ENCODE measurements at places on chromosomes 6 and 20.

DNA sequence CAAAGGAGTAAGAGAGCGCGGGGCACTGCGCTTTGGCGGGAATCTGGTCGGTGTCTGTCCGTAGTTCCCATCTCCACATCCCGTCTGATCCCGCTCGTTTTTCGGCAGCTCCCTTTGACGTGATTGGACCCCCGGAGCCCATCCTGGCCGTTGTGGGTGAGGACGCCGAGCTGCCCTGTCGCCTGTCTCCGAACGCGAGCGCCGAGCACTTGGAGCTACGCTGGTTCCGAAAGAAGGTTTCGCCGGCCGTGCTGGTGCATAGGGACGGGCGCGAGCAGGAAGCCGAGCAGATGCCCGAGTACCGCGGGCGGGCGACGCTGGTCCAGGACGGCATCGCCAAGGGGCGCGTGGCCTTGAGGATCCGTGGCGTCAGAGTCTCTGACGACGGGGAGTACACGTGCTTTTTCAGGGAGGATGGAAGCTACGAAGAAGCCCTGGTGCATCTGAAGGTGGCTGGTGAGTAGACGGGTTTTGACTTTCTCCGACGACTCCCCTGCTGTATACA lies 1.4 kb downstream of the BTN1A1 start:
- DNase-seq: peak; percentile 34

DNA sequence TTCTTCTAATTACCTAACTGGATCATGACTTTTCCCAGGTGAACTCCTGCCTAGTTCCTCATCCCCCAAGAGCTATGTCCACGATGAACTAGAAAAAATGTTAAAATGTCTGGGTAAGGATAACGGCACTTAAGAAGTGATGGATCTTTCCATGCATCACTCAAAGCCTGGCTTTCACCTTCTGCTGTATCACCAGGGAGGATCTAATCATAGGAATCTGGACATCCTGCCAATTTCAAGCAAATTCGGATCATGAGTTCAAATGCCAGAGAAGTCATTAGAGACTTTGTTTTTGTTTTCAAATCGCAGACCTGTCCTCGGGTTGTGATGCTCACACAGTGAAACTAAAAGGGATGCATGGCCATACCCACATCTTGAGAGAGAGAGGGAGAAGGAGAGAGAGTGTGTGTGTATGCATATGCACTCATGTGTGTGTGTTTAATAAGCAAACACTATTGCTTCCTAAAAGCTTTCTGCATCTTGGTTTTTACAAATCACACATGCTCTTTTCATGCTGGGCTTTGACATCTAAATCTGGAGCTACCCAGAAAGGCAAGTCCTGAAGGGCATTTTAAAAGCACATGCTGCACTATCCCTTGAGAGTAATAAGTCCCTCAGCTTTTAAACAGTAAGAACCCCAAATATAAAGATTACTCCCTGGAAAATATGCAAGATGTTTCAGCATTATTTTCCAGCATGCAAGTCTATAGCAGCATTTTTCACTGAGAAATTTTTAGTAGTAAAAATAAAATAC lies 524.6 kb upstream of the NOX3 start:
- DNase-seq: no peak

DNA sequence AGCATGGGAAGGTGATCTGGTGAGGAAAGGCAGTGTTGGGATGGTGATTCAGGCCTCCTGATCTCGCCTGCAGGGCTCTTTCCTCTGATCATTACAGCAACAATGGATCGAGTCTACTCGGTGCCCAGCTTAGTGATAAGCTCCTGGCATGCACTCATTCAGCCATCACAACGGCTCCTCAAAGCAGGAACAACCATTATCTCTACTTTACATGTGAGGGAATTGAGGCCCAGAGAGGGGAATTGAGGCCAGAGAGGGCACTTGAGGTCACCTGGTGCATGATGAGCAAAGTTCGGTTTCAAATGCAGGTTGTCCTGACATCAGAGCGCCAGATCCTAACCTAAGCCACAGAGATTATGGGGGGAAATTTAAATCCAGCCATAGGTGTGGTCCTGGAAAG lies 42.0 kb upstream of the BPIFA2 start:
- no peak for DNase-seq

GRCh38 chr6:37882292-37882691 lies 62.8 kb downstream of the ZFAND3 start:
- DNase-seq: no peak

DNA sequence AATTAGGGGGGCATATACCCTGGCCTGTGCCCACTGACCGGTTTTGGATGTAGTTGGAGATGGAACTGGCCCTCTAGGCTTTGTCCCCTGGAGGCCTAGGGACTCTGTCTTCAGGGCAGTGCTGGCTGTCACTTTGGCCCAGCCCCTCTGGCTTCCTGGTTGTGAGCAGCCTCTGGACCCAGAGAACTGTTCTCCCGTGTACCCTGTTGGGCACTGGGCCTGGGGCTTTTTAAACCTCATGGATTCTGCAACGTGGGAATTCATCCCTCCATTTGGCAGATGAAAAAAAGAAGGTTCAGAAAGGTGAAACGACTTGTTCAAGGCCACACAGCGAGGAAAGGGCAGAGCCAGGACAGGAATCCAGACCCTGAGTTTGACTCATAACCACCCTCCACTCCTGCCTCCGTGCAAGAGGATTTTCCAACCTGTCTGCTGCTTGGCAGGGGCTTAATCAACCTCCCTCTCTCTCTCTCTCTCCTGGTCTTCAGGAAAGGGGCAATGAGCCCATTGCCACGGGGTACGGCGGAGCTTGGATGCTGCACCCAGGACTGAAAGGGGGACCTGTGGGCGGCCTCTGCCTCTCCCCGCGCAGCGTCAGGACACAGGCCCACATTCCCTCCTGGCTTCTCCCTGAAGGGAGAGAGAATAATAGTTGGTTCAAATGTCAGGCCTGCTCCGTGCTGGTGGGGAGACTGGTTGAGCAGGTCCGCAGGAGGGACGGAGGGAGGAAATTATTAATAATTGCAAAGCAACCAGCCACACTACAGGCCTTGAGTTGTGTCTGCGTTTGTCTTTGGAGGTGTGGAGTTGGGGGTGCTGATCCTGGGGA lies 56.0 kb downstream of the CEBPB start:
- DNase-seq: no peak
